ENCODE measurements at places on chromosomes 11 and 22.

DNA sequence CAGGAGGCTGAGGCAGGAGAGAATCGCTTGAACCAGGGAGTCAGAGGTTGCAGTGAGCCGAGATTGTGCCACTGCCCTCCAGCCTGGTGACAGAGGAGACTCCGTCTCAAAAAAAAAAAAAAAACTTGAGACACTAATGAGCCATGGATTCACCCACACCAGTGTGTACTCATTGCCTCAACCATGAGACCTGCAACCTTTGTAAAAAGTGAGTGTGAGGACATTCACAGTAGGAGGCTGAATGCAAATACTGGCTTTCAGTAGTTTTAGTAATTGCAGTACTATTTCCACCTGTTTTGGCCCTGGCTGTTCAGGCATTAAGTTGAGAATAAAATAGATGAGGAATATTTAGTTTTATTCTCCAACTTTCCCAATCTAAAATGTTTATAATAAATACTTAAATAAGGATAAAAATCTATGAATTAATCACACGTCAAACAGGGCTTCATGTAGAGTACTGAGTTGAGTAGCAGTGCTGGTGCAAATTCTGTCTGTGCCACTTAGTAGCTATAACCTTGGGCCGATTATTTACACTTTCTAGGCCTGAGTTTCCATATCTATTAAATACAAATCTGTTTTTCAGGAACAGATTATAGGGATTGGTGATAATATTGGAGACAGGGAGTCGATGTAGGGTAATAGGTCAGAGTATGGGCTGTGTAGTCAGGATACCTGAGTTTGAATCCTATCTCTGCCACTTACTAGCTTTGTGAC is 72.8 kb downstream of the PPP2R1B start:
- H3K36me3 ChIP-seq = peaks cover 5% of the 10 kb centered on the region
- H3K4me1 ChIP-seq = no peaks in the 10 kb centered on the region
- H3K27ac ChIP-seq = no peak overlapping the region
- H3K27me3 ChIP-seq = no peaks in the 10 kb centered on the region
- no peak for DNase-seq
- H3K4me3 ChIP-seq = no peak overlapping the region

GRCh38 chr22:20405291-20405930 is 11.5 kb downstream of the ZNF74 start:
- no peak for DNase-seq
- H3K27me3 ChIP-seq = no peaks in the 10 kb centered on the region
- H3K36me3 ChIP-seq = no peaks in the 10 kb centered on the region
- no peak overlapping the region for H3K4me3 ChIP-seq
- H3K4me1 ChIP-seq = no peaks in the 10 kb centered on the region

GRCh38 chr11:69915501-69916250 is 96.5 kb upstream of the FGF3 start:
- H3K36me3 ChIP-seq = no peaks in the 10 kb centered on the region
- no peaks in the 10 kb centered on the region for H3K27me3 ChIP-seq
- no peak overlapping the region for H3K4me3 ChIP-seq
- H3K4me1 ChIP-seq = no peaks in the 10 kb centered on the region
- H3K27ac ChIP-seq = no peak overlapping the region
- DNase-seq = peak; percentile 87

GRCh38 chr11:117649296-117650055 is 147.5 kb downstream of the DSCAML1 start:
- H3K27me3 ChIP-seq = no peaks in the 10 kb centered on the region
- no peak overlapping the region for H3K4me3 ChIP-seq
- no peaks in the 10 kb centered on the region for H3K36me3 ChIP-seq
- no peak overlapping the region for H3K27ac ChIP-seq
- H3K4me1 ChIP-seq = no peaks in the 10 kb centered on the region
- DNase-seq = no peak

DNA sequence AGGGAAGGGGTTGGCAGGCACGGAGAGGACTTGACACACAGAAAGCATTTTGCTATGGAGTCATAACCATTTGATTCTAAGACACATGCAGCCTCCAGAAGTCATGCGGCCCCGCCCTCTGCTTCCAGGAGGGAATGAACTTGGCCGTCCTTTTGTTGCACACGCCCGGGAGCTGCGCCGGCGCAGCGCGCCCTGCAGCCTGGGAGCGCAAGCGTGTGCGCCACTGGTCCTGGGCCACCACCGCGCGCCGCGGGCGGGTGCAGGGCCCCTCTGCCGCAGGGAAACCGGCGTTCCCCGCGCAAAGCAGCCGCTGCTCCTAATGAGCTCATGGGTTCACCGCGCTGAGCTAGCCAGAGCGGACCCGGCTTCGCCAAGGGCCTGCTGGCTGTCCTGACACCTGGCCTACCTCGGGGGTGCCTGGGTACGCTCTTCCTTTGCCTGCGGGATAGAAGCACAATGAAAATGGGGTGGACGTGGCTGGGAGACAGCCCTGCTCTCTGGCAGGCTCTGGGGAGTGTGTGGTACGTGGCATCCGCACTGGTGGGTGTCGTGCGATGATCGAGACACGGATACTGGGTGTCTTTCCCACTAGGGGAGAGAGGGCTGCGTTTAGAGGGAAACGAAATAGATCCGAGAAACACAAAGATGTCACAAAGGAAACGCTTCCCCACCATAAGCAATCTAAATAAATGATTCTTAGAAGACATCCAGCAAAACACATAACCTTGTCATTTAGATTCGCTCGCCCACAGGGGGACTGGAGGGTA is 669 bp downstream of the MICAL3 start:
- no peaks in the 10 kb centered on the region for H3K27me3 ChIP-seq
- H3K27ac ChIP-seq = peak overlapping the region; percentile 82
- no peaks in the 10 kb centered on the region for H3K36me3 ChIP-seq
- H3K4me3 ChIP-seq = peak overlapping the region; percentile 71
- peak; percentile 91 for DNase-seq
- peaks cover 4% of the 10 kb centered on the region for H3K4me1 ChIP-seq

GRCh38 chr11:12215181-12215593 is 104.8 kb downstream of the MICAL2 start:
- no peaks in the 10 kb centered on the region for H3K27me3 ChIP-seq
- DNase-seq = no peak
- H3K36me3 ChIP-seq = no peaks in the 10 kb centered on the region
- no peak overlapping the region for H3K4me3 ChIP-seq
- no peak overlapping the region for H3K27ac ChIP-seq

- no peaks in the 10 kb centered on the region for H3K36me3 ChIP-seq
- no peak for DNase-seq
- peak overlapping the region; percentile 49 for H3K4me3 ChIP-seq
- peak overlapping the region; percentile 89 for H3K27ac ChIP-seq
- H3K4me1 ChIP-seq = peaks cover 4% of the 10 kb centered on the region
These were observed 68.7 kb upstream of the WNT7B start for GRCh38 chr22:46045459-46046298.

DNA sequence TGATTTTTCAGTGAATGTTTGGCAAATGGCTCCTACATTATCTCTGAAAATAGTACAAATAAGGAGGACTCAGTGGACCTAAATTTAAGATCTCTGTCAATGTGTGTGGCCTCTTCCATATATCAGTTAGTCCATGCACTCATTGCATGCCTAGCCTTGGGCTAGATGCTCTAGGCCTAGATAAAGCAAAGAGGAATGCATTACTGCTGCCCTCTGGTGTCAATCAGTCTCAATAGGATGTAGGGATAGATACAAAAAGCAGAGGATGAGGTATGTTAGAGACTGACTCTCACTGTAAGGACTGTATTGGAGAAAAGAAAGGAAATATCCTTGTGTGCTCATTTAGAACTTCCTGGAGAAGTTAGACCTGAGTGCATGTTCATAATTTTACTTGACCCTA is 42.0 kb downstream of the MS4A2 start:
- no peak overlapping the region for H3K27ac ChIP-seq
- DNase-seq = peak; percentile 60
- H3K4me3 ChIP-seq = no peak overlapping the region
- H3K27me3 ChIP-seq = no peaks in the 10 kb centered on the region

DNA sequence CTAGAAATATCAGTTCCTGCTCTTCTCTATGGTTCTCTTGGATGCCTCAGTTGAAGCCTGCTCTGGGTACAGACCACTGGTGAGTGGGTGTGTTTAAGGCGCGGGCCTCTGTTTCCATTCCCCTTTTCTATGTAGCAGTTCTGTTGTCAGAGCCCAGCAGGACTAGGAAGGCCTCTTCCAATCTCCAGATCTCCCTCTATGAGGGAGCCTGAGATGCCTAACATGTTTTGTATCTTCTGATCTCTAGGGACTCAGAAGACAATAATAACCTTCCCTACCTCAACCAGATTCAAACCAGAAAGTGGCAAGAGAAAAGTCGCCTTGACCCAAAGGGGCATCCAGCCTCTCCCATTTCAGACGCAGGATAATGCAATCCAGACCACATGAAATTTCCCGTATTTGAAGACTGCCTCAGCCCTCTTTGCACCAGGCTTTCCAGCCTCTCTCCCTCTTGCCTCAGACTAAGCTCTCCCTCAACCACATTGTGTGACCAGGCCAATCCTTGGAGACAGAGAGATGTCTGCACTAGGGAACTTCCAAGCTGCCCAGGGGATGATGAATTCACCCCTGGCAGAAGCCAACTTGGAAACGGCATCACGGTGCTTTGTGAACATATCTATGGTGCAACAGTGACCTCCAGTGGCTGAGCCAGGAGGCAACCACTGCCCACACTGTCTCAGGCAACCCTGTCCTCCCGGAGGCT is 150.1 kb upstream of the UBASH3B start:
- H3K4me3 ChIP-seq = no peak overlapping the region
- no peaks in the 10 kb centered on the region for H3K27me3 ChIP-seq
- H3K4me1 ChIP-seq = no peaks in the 10 kb centered on the region
- DNase-seq = peak; percentile 66
- no peaks in the 10 kb centered on the region for H3K36me3 ChIP-seq

DNA sequence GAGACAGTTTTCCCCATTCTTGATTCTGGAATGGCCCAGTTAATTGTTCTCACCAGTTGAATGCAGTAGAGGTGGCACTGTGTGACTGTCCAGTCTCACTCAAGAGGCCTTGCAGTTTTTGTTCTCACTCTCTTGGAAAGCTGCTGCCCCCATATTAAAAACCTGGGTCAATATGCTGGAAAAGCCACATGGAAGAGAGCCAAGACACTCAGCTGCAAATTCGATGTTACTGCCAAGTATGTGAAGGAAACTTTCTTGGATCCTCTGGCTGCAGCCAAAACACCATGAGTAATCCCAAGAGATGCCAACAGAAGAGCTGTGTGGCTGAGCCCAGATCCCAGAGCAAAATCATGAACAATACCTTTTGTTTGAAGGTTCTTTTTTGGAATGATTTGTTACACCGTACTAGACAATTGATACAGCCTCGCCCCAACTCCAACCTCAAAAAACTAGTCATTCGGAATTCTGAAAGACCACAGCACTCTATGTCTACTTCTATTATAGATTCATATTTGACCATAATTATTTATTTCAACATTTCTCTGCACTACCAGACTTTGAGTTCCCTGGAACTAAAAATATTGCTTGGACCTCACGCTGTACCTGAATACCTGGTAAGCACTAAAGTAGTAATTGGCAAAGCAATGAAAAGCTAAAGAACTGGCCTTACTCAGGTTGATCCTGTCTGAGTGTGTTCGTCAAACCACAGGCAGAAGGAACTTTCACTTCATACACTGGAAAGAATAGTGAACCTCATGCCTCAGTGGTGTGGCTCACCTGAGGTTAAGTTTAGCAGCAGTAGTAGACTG is 378.8 kb downstream of the ETS1 start:
- DNase-seq = no peak
- no peaks in the 10 kb centered on the region for H3K27me3 ChIP-seq
- no peaks in the 10 kb centered on the region for H3K4me1 ChIP-seq

- H3K27me3 ChIP-seq = no peaks in the 10 kb centered on the region
- no peaks in the 10 kb centered on the region for H3K4me1 ChIP-seq
- DNase-seq = no peak
- H3K4me3 ChIP-seq = no peak overlapping the region
- H3K36me3 ChIP-seq = no peaks in the 10 kb centered on the region
- no peak overlapping the region for H3K27ac ChIP-seq
These were observed 1491.2 kb downstream of the BRD1 start for GRCh38 chr22:48336339-48337060.

DNA sequence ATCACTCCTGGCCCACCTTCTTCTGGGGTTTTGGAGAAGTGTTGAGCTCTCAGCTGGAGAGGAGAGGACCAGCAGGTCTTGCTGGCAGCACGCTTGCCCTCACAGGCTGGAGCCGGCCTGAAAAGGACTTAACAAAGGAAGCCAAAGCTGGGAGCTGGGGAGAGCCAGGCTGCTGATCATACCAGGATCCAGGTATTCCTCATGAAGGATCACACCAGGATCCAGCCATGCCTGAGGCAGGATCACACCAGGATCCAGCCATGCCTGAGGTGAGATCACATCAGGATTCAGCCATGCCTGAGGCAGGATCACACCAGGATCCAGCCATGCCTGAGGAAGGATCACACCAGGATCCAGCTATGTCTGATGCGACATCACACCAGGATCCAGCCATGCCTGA is 17.0 kb downstream of the MRGPRD start:
- no peak for DNase-seq
- H3K27ac ChIP-seq = no peak overlapping the region
- H3K4me1 ChIP-seq = no peaks in the 10 kb centered on the region
- no peaks in the 10 kb centered on the region for H3K27me3 ChIP-seq

GRCh38 chr11:36684840-36685801 is 87.1 kb upstream of the RAG2 start:
- H3K27ac ChIP-seq = no peak overlapping the region
- no peaks in the 10 kb centered on the region for H3K27me3 ChIP-seq
- H3K4me1 ChIP-seq = no peaks in the 10 kb centered on the region
- H3K4me3 ChIP-seq = no peak overlapping the region

DNA sequence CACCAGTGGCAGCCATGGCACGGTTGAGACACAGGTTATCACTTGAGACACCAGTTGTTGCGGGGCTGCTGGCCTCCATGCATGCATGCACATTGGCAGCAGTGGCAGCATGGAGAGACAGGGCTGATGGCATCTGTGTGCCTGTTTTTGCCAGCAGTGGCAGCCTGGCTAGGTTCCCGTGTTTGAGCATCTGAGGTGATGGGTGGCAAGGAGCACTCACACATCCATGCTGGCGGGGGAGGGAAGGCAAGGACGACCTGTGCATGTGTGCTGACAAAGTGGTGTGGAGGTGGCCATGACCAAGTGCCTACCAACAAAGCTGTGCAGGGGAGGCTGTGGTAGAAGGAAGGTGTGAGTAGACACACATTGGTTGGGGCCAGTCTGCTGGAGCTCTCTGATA is 133.5 kb downstream of the CNTN5 start:
- no peak for DNase-seq
- no peaks in the 10 kb centered on the region for H3K4me1 ChIP-seq
- no peak overlapping the region for H3K4me3 ChIP-seq
- no peaks in the 10 kb centered on the region for H3K36me3 ChIP-seq

DNA sequence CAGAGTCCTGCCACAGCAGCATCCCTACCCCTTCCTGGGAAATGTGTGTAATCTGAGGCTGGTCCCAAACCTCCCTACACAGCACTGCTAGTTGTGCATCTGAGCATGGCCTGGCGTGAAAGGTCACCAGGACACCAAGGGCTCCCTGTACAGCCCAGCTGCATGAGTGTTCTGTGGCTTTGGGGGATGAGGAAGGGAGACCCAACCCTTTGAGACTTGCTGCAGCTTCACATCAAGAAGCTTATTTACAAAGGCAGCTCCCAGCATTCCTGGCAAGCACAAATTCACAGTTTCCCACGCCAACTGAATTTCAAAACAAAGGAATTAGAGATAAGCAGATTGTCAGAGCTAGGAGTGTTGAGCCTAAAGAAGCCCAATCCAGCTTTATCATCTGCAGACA is 32.2 kb downstream of the CSNK2A3 start:
- H3K4me1 ChIP-seq = no peaks in the 10 kb centered on the region
- DNase-seq = no peak
- H3K27ac ChIP-seq = no peak overlapping the region
- H3K27me3 ChIP-seq = no peaks in the 10 kb centered on the region

All from colonic mucosa (tissue), 4 donors.